ENCODE measurements at places on chromosomes 2 and 18.
A peak's percentile ranks its signal among the peaks of the same experiment; 100 is the strongest.

DNA sequence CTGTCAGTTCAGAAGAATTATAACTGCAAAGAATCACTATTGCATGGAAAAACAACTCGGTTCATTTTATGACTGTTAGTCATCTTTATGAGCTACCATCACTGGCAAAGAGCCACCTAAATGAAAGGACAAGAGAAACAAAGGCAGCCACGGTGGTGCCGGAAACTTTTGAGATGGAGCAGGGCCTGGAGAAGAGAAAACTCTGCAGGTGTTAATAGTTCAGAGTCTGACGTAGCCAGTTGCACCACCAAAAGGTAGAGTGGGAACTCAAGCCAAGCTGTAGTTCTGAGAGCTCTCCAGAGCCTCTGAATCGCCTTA is 110.9 kb downstream of the FTCDNL1 start:
- no peak for DNase-seq
- no peaks in the 10 kb centered on the region for H3K4me1 ChIP-seq
- no peaks in the 10 kb centered on the region for H3K36me3 ChIP-seq
- no peaks in the 10 kb centered on the region for H3K27me3 ChIP-seq
- no peak overlapping the region for H3K27ac ChIP-seq

GRCh38 chr18:66066191-66066590 is 315.4 kb downstream of the CDH7 start:
- DNase-seq, result no peak
- no peak overlapping the region for H3K4me3 ChIP-seq
- no peaks in the 10 kb centered on the region for H3K4me1 ChIP-seq
- H3K36me3 ChIP-seq, result no peaks in the 10 kb centered on the region
- no peak overlapping the region for H3K27ac ChIP-seq
- H3K27me3 ChIP-seq, result no peaks in the 10 kb centered on the region

- no peaks in the 10 kb centered on the region for H3K27me3 ChIP-seq
- no peak for DNase-seq
- no peak overlapping the region for H3K27ac ChIP-seq
- H3K4me1 ChIP-seq, result no peaks in the 10 kb centered on the region
Measured at GRCh38 chr18:21187886-21188285, 54.1 kb upstream of the GREB1L start.

GRCh38 chr2:163253621-163254285 is 415.2 kb upstream of the KCNH7 start:
- no peak overlapping the region for H3K27ac ChIP-seq
- no peaks in the 10 kb centered on the region for H3K4me1 ChIP-seq
- DNase-seq, result no peak
- no peak overlapping the region for H3K4me3 ChIP-seq

DNA sequence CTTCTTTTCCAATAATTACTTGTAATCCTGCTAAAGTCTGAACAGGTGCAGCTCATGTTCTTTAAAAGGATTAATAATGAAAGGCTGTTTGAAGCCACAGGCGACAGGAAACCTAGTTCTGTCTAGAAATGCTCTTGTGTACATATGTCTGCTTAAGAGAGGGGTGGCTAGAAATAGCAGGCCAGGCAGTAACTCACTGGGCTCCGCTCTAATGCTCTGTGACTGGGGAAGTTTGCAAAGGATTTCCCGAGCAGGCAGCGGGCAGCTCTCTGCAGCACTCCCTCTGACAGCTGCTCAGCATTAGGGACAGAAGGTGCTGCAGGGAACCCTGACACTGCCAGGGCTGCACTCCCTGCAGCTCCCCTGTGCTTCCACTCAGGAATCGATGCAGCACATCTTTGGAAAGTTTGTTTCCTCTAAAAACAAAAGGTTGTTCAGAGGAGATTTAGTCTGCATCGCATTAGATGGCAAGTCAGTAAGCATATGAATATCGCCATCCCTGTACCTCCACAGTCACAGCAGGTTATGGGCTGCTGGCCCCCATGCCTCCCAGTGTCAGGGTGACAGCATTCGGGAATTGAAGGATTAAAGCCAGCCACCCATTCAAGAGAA is 33.1 kb upstream of the TTC39C start:
- H3K27me3 ChIP-seq, result no peaks in the 10 kb centered on the region
- H3K4me1 ChIP-seq, result peaks cover 4% of the 10 kb centered on the region
- no peaks in the 10 kb centered on the region for H3K36me3 ChIP-seq
- DNase-seq, result no peak
- H3K27ac ChIP-seq, result no peak overlapping the region
- no peak overlapping the region for H3K4me3 ChIP-seq

GRCh38 chr2:120476141-120476540 is 130.2 kb downstream of the INHBB start:
- H3K4me3 ChIP-seq, result no peak overlapping the region
- H3K36me3 ChIP-seq, result no peaks in the 10 kb centered on the region
- no peaks in the 10 kb centered on the region for H3K27me3 ChIP-seq
- H3K4me1 ChIP-seq, result no peaks in the 10 kb centered on the region

DNA sequence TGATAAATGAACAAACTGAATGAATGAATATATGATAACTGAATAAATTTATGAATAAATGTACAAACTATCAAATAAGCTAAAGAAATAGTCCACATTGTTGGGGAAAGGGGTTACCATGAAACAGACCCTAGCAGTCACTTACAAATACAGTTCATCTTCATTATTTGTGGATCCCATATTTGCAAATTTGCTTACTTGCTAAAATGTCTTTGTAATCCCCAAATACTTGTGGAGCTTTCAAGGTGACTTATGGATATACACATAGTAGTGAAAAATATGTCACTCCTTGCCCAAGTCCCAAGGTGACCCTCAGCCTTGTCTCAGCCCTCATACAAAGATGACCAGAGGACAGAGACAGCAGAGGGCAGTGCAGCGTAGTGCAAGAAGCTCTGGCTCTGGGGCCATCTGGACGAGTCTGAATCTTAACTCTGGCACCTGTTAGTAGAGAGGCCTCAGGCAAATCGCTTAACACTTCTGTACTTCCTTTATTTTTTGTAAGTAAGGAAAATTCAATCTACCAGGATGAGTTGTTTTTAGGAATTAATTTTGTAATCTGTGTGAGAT is 3.1 kb downstream of the PAIP2B start:
- H3K27me3 ChIP-seq, result no peaks in the 10 kb centered on the region
- H3K36me3 ChIP-seq, result no peaks in the 10 kb centered on the region
- H3K4me1 ChIP-seq, result no peaks in the 10 kb centered on the region
- peak; percentile 84 for DNase-seq
- peak overlapping the region; percentile 56 for H3K27ac ChIP-seq
- H3K4me3 ChIP-seq, result no peak overlapping the region

DNA sequence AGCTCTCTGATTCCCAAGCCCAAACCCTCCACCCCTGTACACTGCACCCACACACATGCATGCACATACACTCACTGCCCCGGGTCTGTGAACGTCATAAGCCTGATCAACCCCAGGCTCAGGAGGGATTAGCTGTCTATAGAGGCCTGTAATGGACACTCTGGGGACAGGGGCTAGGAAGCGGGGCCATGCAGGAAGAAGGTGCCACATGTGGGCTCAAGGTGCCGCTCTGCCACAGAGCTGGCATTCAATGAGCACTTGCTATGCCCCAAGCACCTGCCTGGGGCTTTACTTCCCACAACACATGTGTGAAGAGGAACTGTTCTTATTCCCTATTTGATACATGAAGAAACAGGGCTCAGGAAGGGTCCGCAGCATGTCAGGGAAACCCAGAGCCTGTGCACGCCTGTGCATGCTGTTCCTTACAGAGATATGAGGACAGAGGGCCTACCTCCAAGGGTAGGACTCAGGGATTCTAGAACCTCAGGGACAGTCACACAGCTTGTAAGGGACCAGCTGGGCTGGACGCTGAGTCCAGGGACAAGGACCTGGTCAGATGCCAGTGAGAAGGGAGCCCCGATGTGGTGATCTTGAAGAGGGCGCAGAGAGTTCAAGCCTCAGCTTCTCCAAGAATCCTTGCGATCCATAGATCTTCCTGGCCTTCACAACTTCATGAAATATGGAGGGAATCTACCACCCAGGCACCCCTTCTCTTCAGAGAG is 5.0 kb downstream of the BIN1 start:
- peaks cover 13% of the 10 kb centered on the region for H3K4me1 ChIP-seq
- no peaks in the 10 kb centered on the region for H3K36me3 ChIP-seq
- peak; percentile 7 for DNase-seq
- H3K27me3 ChIP-seq, result no peaks in the 10 kb centered on the region
- H3K4me3 ChIP-seq, result no peak overlapping the region

DNA sequence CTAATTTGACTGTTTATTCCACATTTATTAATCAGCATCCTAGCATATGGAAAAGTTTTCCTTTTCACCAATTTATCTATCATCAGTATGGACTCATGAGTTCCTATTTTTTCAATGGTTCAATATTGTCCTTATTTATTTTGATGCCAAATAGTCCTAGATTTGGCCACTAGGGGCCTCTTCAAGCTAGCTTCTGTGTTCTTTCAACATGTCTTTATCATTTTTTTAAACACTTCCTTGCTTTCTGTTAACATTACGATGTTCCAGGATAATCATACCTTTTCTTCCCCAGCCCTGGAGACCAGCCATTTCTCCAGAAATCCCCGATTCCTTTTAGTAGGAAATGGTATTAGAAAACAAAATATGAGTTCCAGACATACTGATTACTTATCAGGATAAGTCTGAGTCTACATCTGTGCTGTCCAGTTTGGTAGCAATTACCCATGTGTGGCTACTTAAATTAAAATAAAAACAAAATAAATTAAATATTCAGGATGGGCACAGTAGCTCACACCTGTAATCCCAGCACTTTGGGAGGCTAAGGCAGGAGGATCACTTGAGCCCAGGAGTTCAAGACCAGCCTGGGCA is 70.6 kb downstream of the RPE start:
- H3K36me3 ChIP-seq, result no peaks in the 10 kb centered on the region
- no peak overlapping the region for H3K27ac ChIP-seq
- no peak for DNase-seq
- H3K27me3 ChIP-seq, result no peaks in the 10 kb centered on the region

GRCh38 chr2:172739661-172740266 is 4.1 kb downstream of the RAPGEF4 start:
- no peak overlapping the region for H3K27ac ChIP-seq
- H3K4me1 ChIP-seq, result peaks cover 8% of the 10 kb centered on the region

DNA sequence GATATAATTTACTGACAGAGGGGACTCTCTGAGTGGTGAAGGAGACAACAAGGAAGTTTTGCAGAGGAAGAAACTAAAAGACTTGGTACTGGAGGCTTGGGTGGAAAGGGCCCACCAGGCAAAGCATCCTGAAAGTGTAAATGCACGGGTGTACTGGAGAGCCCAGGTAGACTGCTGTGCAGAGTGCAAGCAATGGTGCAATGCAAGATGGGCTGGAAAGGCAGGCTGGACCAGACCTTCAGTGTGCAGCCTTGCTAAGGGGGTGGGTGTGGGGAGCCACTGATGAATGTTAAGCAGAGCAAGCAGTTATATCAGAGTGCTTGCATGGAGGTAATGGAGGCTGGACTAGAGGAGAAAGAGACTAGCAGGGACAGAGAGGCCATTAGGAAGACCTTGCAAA is 10.7 kb downstream of the C2orf74 start:
- H3K4me1 ChIP-seq, result no peaks in the 10 kb centered on the region
- no peaks in the 10 kb centered on the region for H3K27me3 ChIP-seq
- no peak for DNase-seq
- no peak overlapping the region for H3K4me3 ChIP-seq
- H3K27ac ChIP-seq, result no peak overlapping the region

- no peak for DNase-seq
- no peaks in the 10 kb centered on the region for H3K27me3 ChIP-seq
- H3K4me1 ChIP-seq, result peaks cover 19% of the 10 kb centered on the region
- H3K4me3 ChIP-seq, result no peak overlapping the region
Measured at GRCh38 chr2:217286833-217287232, 427.0 kb upstream of the TNP1 start.

- no peaks in the 10 kb centered on the region for H3K4me1 ChIP-seq
- no peaks in the 10 kb centered on the region for H3K36me3 ChIP-seq
- no peak overlapping the region for H3K27ac ChIP-seq
- H3K4me3 ChIP-seq, result no peak overlapping the region
- no peak for DNase-seq
Measured at GRCh38 chr2:82641598-82642180, 1817.4 kb downstream of the SUCLG1 start.

GRCh38 chr18:62938006-62938405 is 222.7 kb downstream of the PHLPP1 start:
- H3K27ac ChIP-seq, result no peak overlapping the region
- DNase-seq, result no peak
- no peaks in the 10 kb centered on the region for H3K27me3 ChIP-seq
- no peaks in the 10 kb centered on the region for H3K36me3 ChIP-seq

GRCh38 chr2:29663268-29663667 is 258.1 kb downstream of the ALK start:
- H3K4me3 ChIP-seq, result no peak overlapping the region
- no peaks in the 10 kb centered on the region for H3K4me1 ChIP-seq
- no peak overlapping the region for H3K27ac ChIP-seq
- no peaks in the 10 kb centered on the region for H3K36me3 ChIP-seq

GRCh38 chr2:219254590-219255201 is 978 bp upstream of the TUBA4A start:
- no peaks in the 10 kb centered on the region for H3K27me3 ChIP-seq
- peak overlapping the region; percentile 84 for H3K4me3 ChIP-seq
- peak overlapping the region; percentile 90 for H3K27ac ChIP-seq
- H3K36me3 ChIP-seq, result no peaks in the 10 kb centered on the region

DNA sequence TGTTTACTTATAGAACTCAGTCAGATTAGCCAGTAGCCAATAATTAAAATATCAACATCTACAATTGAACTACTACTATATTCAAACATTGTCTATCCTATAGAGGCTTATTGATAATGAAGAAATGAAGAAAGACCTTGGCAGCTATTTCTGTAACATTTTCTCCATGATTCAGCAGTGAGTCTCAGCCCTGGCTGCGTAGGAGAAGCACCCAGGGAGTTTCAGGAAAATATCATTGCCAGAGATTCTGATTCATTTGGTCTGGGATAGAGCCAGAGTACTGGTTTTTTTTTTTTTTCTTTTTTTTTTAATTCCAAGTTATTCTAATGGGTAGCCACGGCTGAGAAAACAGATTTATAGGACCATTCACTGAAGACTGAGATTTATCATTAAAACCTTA is 404.8 kb downstream of the TXNL1 start:
- no peaks in the 10 kb centered on the region for H3K4me1 ChIP-seq
- H3K4me3 ChIP-seq, result no peak overlapping the region
- H3K27me3 ChIP-seq, result no peaks in the 10 kb centered on the region
- H3K36me3 ChIP-seq, result no peaks in the 10 kb centered on the region

- H3K4me3 ChIP-seq, result no peak overlapping the region
- no peak for DNase-seq
- no peaks in the 10 kb centered on the region for H3K4me1 ChIP-seq
- H3K27me3 ChIP-seq, result no peaks in the 10 kb centered on the region
- H3K36me3 ChIP-seq, result peaks cover 40% of the 10 kb centered on the region
- H3K27ac ChIP-seq, result no peak overlapping the region
Measured at GRCh38 chr2:32210767-32211408, 45.2 kb downstream of the SLC30A6 start.

- H3K27me3 ChIP-seq, result no peaks in the 10 kb centered on the region
- no peak overlapping the region for H3K27ac ChIP-seq
- no peaks in the 10 kb centered on the region for H3K4me1 ChIP-seq
- no peak overlapping the region for H3K4me3 ChIP-seq
Measured at GRCh38 chr2:101368376-101368775, 18.9 kb downstream of the CREG2 start.

DNA sequence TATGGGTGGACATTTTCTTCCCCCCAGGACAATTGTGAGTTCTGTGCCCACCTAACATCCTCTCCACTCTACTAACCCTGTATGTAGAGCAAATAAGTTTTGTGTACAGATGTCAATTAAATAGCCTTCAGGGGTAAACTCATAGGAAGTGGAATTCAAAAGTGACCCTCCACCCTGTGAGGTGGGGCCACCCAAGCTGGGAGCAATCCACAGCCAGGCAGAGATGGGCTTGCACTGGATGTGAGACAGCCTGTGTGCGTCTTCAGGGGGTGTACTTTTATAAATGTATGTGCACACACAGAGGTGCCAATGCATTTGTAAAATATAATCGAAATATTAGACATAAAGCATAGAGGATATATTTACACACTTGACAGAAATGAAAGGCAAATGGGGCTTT is 33.1 kb upstream of the ATP6V1B1 start:
- H3K4me1 ChIP-seq, result peaks cover 49% of the 10 kb centered on the region
- peaks cover 97% of the 10 kb centered on the region for H3K27me3 ChIP-seq
- H3K4me3 ChIP-seq, result no peak overlapping the region
- no peaks in the 10 kb centered on the region for H3K36me3 ChIP-seq
